ENCODE measurements at places on chromosomes 13 and 19.
A peak's percentile ranks its signal among the peaks of the same experiment; 100 is the strongest.

DNA sequence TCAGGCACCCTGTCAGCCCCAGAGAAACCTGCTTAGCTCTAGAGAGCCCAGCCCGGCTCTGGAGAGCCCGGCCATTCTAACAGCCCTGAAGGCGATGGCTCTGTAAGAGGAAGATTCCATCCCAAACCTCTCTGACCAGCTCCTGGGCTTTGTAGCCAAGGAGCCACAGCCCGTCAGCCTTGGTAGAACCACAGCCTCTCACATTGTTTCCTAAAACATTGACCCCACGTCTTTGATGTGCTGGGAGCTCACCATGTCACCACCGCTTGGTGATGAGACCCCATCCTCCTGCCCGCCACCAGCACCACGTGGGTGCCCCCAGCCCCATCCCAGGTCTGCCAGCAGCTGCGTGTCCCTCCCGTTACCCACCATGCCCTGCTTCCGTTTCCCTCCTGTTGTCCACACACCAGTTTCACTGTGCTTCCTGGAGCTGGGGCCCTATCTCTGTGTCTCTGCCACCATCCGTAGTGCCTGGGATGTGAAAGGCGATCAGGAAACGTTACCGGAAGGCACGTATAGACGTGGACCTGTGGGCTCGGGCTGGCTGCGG, 94.2 kb upstream of the MCF2L start:
- DNase-seq = no peak

- no peak for DNase-seq
Measured at GRCh38 chr13:79901336-79901735, 420.4 kb downstream of the NDFIP2 start.

DNA sequence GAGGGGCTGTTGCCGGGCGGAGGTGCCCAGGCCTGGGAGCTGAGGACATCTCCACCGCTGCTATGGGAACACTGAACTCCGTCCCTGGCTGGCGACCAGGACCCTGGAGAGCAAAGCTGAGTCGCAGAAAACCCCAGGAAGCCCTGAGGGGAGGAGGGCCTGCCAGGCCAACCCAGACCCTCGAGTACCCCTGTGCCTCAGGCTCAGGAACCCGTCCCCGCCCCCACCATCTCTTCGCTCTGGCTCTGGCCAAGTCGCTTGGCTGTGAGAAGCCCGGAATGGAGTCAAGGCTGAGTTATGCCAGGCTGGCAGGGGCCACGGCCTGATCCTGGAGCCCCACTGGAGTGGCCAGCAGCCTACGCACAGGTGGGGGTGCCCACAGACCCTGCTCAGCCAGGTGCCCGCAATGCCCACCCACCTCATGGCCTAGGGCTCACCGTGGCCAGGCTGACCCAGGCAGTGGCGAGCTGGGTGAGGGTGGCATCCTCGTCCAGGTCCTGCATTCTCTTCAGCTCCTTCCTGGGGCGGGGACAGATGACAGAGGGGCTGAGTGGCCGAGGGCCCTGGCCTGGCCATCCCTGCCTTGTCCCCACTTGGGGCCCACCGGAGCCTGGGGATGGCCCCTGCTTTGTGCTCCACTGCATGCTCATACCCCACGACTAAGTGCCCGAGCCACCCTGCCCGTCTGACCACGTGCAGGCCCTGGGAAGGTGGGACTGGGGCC, 8.5 kb upstream of the CERS1 start:
- DNase-seq = no peak

GRCh38 chr13:23509781-23510543, 60.2 kb upstream of the TNFRSF19 start:
- DNase-seq = no peak

- DNase-seq = no peak
Measured at GRCh38 chr19:55544776-55545439, 435 bp downstream of the SBK3 start.

- no peak for DNase-seq
Measured at GRCh38 chr13:73913079-73913740, 221.0 kb downstream of the KLF12 start.

GRCh38 chr19:11639245-11639601, 41.9 kb downstream of the ZNF627 start:
- DNase-seq = no peak

GRCh38 chr13:91142572-91142971, 204.9 kb upstream of the MIR17HG start:
- DNase-seq = no peak

DNA sequence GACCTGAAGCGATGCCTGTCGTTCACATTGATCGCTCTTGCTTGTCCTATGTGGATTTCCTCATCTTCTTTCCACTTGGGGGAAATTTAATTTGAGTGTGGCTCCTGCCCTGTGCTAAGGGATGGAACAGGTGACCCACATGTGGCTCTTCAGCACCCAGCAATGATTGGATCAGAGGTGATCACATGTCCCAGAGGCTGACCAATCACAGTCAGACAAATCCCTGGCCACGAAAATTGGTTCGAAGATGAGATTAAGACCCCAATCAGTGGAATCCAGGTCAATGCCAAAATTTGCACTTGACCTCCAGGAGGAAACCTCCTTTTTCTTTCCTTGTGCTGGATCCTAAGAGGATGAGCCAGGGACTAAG, 23.7 kb downstream of the AMER2 start:
- no peak for DNase-seq

DNA sequence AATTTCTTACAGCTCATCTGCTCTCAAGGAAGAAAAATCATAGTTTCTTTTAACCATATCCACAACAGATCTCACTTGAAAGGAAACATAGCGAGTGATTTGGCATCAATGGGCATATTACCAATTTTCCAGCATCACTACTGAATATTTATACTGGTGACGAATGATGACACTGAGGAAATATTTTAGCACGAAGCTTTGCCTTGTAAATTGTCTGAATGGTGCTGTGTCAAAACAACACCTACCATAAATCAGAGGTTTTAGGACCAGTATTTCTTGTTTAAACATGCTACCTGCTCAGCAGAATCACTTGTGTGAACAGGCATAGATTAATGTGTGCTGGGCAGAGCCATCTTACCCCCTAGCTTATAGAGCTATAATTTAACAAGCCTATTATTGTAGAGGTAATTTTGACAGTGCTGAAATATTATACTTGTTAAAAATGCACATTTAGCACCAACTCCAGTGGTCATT, 146.8 kb downstream of the ABCC4 start:
- no peak for DNase-seq

GRCh38 chr19:10727685-10728201, 9.9 kb downstream of the DNM2 start:
- DNase-seq = no peak

- no peak for DNase-seq
Measured at GRCh38 chr13:24610956-24611355, 69.3 kb upstream of the ATP12A start.

DNA sequence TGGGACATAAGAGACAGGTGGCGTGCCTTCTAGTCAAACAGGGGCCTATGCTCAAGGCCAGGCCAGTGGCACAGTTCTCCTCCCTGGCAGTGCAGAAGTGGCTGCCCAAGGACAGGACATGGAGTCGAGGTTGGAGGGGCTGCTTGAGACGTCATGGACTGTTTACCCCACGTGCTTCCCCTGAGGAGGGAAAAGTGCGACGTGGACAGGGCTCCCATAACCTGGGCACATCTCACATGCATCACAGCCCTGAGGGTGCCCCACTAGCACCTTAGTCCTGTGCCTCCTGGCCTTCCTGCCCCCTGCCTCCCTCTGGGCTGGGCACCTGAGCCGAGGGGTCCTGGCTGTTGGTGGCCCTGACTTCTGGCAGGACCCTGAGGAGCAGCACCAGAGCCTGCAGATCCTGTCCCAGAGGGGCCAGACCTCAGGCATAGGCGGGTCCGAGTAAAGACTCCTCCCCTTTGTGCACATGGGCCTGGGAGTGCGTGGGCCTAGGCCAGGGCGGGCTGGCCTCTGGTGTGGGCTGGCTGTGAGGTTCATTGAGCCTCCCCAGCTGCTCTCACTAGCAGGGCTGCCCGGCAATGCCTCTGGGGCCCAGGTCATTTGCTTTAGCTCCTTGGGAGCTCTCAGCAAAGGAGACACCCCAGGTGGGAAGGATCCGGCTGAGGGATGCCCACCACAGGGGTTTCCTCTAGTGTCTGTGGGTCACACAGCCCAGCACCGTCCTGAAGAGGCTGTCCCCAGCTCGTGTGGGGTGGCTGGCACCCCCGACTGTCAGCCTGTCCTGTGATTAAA, 65.7 kb downstream of the CEBPG start:
- DNase-seq = no peak

DNA sequence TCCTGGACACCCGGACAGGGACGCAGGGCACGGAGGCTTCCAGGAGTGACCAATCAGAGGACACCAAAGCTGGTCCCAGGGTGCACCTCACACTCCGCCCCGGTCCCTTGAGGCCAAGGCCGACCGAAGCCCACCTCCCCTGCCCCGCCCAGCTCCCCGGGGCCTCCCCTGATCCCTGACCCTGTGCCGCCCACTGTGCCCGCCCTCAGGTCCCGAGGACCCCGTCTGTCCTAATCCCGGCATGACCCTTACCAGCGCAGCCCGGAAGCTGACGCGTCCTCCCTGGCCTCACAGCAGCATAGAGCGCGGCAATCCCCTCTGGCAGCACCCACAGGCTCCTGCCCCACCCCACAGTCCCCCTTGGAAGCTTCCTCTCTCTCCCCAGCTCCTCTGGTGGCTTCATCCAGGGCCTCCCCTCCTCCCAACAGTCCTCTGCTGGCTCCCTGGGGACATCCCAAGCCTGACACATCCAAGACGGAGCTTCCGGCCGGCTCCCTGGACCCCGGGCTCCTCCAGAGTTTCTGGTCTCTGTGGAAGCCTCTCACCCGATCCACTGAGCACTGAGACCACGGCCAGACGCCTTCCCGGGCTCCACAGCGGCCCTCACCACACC, 7.4 kb upstream of the CDC34 start:
- DNase-seq = no peak

DNA sequence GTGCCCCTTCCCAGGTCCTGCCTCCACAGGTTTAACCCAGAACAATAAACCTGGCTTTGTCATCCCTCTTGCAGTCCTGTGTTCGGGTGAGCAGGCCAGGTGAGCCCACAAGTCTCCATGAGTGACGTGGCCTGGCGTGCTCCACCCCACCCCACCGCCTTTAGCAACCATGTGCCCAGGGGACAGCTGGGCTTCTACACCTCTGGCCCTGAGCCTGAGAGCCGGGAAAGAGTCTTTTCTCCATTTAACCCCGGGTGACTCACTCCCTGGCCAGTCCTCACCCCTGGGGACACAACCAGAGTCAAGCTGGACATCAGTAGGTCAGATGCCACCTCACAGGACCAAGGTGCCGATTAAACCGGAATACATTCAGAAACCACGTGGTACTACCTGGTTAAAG, 4.1 kb downstream of the C19orf53 start:
- no peak for DNase-seq

DNA sequence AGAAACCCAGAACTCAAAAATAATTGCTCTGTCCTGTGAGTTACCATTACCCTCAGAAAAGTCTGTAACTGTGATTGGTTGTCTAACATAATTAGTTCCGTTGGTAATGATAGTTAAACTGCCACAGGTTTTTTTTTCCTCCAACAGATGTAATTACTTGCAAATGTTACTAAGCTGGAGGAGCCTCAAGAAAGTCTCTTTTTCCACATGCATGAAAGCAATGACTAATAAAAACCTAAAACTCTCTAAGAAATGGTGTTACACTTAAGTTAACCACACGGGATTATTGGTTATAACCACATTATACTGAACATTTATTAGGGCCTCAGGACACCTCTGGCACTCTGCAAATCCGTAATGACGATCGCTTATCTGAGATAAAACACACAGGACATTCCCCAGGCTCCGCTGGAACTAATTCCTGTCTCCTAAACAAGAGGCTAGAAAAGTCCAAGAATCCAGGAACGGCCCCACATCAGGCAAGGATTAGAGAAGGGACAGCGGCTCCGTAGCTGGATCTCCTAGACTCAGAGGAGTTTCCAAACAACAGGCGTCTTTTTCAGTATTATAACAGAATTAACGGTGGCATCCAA, 753 bp downstream of the ZNF235 start:
- no peak for DNase-seq

DNA sequence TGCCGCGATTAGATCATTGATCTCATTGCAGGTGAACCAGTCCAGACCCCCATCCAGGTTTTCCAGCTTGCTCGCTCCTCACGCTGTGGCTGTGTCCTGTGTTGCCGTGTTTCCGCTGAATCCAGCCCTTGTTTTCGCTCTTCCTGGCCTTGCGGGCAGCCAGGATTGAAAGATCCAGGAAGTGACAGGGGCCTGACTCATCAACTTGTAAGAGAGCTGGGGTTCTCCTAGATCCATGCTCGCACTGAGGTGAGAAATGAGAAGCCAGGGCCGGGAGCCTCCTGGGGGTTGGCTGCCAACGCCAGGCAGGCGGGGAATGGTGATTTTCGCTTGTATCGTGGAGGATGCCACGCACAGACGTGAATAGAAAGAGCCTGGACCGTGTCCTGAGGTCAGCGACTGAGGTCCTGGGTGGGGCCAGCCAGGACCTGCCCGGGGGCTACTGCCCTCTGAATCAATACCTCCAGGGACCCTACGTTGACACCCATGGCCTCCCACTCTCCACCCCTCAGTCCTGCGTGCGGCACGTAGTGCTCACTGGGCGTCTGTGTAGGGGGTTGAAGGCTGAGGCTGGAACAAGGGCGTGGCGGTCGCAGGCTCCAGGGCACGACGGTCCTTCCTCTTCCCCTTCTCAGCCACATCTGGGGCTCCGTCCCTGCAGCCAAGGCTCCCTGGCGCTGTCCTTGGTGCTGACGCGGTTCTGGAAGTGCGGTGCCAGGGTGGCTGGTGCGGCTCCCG, 7.3 kb upstream of the PTPRH start:
- peak; percentile 46 for DNase-seq

GRCh38 chr13:21579754-21580316, 24.1 kb downstream of the MICU2 start:
- no peak for DNase-seq

DNA sequence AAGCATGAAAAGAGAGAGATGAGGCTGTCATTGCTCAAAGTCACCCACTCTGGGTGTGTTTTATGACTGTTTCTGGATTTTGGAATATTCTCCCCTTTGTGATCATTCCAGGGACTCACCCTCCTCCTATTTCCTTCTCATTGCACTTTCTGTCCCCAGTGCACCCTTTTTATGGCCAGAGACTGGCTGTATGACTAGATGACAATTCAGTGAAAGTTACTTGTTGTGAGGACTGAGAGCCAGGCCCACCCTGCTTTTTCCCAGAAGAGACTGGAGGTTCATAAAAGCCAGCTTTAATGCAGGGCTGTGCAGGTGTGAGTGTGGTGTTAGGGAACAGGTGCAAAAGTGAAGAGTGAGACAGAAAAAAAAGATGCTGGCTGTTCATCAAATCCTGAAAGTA, 17.3 kb downstream of the CEACAM7 start:
- DNase-seq = no peak

DNA sequence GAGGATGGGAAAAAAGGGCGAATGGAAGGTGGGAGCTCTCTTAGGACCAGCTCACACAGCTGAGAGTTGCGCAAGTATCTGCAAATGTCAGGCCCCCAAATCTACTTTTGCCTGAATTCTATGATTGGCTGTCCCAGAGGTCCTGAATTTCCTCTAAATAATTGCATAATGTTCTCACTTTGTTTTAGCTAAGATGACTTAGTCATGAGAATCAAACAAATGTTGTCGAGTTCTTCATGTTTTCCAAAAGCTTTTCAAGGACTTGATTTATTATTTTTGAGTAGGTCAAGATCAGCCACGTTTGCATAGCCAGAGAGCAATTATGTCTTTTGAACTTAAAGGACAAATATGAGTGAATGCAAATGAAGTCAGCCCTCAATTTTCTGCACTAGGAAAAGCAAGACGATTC, 246.6 kb upstream of the MAB21L1 start:
- DNase-seq = no peak
